ENCODE measurements at places on chromosomes 12 and 14.

DNA sequence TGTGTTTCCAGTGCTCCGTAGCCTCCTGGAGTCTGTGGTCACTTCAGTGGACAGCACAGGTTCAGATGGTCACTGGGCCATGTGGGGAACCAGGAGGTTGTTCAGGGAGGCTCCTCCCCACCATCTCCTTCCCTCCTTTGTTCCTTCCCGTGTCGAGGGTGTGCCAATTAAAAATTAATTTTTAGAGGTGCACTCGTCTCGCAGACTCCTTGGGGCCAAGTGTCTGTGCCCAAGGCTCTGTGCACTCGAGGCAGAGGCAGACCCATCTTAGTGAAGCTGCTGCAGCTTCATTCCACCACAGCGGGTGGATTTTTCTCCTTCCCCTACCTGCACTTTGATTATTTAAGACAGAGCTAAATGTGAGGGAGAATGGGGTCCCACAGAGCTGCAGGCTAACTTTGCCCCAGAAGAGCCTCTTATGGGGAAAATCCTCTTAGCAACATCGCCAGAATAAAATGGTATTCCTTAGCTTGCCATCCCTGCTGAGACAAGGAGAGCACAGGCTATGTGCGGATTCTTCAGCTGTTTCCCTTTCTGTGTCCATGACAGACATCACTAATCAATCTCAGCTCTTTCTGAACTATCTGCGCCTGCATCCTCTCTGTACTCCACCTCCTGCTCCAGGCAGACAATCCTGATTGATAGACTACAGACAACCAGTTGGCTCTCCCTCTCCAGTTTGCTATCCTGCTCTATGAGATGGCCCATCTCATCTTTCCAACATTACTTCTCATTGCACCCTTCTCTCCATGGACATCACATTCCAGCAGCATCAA lies 159.5 kb downstream of the VRK1 start:
- no peak for DNase-seq

- no peak for DNase-seq
Observed at GRCh38 chr12:130139567-130140421, 22.5 kb upstream of the FZD10 start.

GRCh38 chr12:79162948-79163347 lies 298.4 kb downstream of the SYT1 start:
- DNase-seq = no peak

- DNase-seq = no peak
Observed at GRCh38 chr14:104999361-104999760, 13.8 kb downstream of the CLBA1 start.

GRCh38 chr14:34465069-34465859 lies 3.2 kb upstream of the SPTSSA start:
- DNase-seq = no peak

- DNase-seq = no peak
Observed at GRCh38 chr12:33994857-33995808, 27.2 kb upstream of the ALG10 start.

- no peak for DNase-seq
Observed at GRCh38 chr14:68219407-68219806, 399.8 kb downstream of the RAD51B start.
